EL (cell line): ENCODE measurements at places on chromosomes 5 and 9.

DNA sequence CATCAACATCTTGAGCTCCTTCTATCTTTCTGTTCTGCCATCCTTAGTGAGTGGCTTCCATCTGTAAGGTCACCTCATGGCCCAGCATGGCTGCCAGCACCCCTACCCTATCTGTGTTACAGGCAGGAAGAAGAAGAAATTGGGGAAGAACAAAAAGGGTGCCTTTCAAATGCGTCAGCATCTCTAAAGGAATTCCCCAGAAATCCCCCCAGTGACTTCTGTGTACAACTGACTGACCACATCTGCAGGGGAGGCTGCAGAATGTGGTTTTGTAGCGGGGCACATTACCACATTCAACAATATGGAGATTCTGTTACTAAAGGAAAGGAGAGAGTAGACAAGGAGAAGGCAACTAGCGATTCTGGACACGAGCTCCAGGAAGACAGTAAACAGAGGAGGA lies 40.1 kb downstream of the ALG2 start:
- peak; percentile 69 for DNase-seq

GRCh38 chr9:111474385-111474784 lies 9.8 kb downstream of the ECPAS start:
- DNase-seq, result no peak

- DNase-seq, result peak; percentile 36
Observed at GRCh38 chr9:33868440-33868973, 51.5 kb downstream of the UBE2R2 start.

- no peak for DNase-seq
Observed at GRCh38 chr9:127055745-127056402, 66.6 kb downstream of the ANGPTL2 start.

DNA sequence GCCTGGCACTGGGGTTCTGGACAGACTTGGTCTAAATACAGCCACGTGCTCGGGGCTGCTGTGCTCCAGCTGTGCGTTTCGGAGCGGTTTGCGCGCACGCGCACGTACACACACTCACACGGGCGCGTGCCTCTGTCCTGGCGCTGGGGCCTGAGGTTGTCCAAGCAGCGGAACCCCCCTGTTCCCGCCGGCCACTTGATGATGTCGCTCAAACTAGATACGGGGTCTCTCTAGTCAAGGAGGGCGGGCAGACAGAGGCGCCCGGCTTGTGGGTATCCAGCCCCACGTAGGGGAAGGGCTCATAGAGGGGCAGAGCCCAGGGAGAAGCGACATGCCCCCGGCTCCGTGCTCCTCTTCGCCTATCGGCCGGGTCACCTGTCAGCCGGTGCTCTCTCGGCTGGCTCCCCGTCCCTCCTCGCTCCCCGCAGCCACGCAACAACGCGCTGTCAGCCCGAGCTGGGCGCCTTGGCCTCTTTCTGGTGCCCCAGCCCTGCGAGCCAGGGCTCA lies 8.9 kb downstream of the NR2F1-AS1 start:
- DNase-seq, result no peak

- no peak for DNase-seq
Observed at GRCh38 chr9:29609282-29609681, 2036.0 kb upstream of the C9orf72 start.

GRCh38 chr5:179316111-179316551 lies 29.1 kb downstream of the ADAMTS2 start:
- no peak for DNase-seq

GRCh38 chr5:76855961-76856360 lies 6.1 kb downstream of the S100Z start:
- no peak for DNase-seq

- peak; percentile 47 for DNase-seq
Observed at GRCh38 chr9:100322954-100323536, 29.7 kb downstream of the TEX10 start.

DNA sequence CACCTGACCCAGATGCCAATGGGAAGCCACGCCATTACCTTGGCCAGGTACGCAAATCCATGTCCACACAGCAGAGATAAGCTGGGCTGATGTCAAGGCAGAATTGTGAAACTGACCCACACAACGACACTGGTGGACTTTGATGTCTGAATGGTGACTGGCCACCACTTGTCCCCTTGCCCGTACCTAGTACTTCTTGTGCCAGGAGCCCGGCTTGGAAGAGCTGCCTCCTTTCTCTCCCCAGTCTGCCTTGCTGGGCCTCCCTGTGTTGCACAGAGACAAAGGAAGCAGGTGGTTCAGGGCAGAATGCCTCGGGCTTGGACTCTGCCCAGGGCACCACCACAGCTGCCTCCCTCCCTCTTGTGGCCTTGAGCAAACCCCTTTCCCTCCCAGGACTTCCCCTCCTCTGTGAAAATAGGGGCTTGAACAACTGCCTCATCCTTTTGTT lies 23.3 kb downstream of the PTGES2 start:
- no peak for DNase-seq

GRCh38 chr9:72813544-72813943 lies 139.3 kb downstream of the ALDH1A1 start:
- DNase-seq, result no peak
